ENCODE measurements at places on chromosomes 13 and 19.

- no peak for DNase-seq
Observed at GRCh38 chr13:49046002-49046401, 70.3 kb downstream of the FNDC3A start.

DNA sequence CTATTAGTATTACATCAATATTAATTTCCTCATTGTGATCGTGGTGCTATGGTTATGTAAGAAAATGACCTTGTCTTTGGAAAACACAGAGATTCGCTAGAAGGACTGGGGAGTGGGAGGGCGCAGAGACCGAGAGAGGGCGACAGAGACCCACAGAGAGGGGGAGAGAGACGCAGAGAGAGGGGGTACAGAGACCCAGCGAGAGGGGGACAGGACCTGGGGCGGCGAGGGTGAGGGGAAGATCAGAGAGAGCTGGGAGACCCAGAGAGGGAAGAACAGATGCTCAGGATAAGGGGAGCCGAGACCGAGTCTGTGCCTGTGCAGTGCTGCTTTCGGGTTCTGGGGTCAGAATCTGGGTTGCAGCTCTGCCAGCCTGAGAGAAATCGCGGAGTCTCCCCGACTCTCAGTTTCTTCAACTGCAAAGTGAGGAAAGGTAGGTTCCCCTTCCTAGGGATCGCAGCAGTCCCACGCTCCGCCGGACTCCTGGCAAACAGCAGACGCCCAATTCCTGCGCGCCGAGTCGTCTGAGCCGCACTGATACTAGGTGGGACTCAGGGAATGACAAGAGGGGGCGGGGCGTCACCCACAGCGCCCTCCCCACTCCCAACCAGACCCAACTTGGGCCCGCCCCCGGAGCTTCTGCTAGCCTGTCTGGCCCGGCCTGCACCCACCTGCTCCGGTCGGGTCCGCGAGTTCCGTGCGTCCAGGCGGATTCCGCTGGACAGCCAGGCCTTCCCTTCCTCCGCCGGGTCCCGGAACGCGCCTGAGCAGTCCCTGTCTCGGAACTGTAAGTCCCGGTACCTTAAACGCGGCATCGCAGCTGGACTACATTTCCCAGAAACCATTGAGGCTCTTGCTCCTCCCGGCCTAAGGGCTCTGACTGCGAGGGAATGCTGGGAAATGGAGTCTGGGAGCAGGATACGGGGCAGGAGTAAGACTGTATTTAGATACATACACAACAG, 15.3 kb downstream of the IZUMO2 start:
- DNase-seq: peak; percentile 66

DNA sequence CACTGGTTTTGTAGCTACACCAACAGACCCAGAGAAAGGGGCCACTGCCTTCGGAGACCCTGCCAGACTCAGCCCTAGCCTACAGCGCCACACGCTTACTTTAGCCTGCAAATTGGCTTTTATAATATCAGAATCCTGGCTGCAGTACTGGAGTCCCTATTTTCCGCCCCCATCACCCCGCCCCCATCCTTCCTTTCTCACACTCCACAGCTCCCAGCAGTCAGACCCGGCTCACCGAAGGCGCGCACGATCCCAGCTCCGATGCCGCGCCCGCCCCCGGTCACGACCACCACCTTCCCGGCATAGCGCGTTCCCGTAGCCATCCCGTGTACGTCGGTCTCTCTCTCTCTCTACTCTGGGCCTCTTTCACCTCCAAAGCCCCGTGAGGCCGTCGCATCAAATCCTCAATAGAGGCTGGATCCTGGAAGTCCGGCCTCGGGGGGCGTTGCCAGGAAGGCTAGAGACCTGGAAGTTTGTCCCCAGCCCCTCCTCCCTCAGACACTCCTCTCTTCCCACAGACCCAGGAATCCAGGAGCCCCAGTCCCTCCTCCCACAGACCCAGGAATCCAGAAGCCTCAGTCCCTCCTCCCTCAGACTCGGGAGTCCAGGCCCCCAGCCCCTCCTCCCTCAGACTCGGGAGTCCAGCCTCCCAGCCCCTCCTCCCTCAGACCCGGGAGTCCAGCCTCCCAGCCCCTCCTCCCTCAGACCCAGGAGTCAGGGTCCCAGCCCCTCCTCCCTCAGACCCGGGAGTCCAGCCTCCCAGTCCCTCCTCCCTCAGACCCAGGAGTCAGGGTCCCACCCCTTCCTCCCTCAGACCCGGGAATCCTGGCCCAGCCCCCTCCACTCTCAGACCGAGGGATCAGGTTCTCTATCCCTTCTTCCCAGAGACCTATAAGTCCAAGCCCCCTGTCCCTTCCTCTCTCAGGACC, at the start of gene HSD17B14:
Gene HSD17B14, minus strand, starts transcription at position 403 of the 929 bp plus-strand sequence. Its CDS starts 80 bp downstream, at position 323.
- peak; percentile 41 for DNase-seq

DNA sequence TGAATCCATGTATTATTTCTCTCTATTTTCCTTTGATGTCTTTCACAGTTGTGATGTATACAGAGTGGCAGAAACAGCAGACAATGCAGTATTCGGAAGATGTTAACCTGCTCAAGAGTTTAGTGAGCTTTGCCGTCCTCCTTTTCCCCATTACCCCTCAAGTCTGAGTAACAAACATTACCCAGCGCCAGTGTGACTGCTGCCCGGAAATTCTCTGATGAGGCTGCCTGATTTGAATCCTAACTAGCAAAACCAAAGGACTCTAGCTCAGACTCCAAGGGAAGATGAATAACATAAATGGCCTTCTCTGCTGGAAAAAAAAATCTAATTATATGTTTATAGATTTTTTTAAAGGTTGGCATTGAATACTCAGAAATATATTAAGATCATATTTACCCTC, 247.3 kb upstream of the SOX21 start:
- DNase-seq: no peak

- DNase-seq: peak; percentile 81
Observed at GRCh38 chr13:42110410-42111155, 62.1 kb downstream of the DGKH start.

DNA sequence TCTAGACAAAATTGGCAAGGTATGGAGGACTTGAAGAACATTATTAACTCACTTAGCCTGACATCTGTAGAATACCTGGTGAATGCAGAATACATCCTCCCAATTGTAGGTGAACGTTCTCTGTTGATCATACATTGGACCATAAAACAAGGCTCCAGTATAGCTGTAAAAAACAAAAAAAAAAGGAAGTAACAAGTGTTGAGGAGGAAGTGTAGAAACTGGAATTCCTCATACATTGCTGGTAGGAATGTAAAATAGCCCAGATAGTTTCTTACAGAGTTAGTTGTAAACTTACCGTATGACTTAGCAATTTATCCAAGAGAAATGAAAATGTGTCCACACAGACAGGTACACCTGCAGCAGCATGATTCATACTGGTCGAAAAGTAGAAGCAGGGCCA, 44.8 kb downstream of the TSSK6 start:
- DNase-seq: no peak

- no peak for DNase-seq
Observed at GRCh38 chr19:35223084-35223790, 5.3 kb downstream of the FAM187B start.

DNA sequence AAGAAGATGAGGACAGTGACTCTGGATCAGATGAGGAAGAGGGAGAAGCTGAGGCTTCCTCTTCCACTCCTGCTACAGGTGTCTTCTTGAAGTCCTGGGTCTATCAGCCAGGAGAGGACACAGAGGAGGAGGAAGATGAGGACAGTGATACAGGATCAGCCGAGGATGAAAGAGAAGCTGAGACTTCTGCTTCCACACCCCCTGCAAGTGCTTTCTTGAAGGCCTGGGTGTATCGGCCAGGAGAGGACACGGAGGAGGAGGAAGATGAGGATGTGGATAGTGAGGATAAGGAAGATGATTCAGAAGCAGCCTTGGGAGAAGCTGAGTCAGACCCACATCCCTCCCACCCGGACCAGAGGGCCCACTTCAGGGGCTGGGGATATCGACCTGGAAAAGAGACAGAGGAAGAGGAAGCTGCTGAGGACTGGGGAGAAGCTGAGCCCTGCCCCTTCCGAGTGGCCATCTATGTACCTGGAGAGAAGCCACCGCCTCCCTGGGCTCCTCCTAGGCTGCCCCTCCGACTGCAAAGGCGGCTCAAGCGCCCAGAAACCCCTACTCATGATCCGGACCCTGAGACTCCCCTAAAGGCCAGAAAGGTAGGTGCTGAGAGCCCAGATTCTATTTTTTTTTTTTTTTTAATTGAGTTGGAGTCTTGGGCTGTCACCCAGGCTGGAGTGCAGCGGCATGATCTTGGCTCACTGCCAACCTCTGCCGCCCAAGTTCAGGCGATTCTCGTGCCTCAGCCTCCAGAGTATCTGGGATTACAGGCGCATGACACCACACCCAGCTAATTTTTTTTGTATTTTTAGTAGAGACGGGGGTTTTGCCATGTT, 2.3 kb downstream of the PPP1R15A start:
- DNase-seq: peak; percentile 9

- no peak for DNase-seq
Observed at GRCh38 chr13:75137911-75138571, 343.9 kb downstream of the TBC1D4 start.

GRCh38 chr19:17215127-17215971, at the start of gene USE1:
Gene USE1 (plus strand): TSS chr19:17215357. CDS start chr19:17215406, 49 bp downstream.
- DNase-seq: peak; percentile 83

GRCh38 chr19:28449803-28450202, 763.1 kb downstream of the UQCRFS1 start:
- no peak for DNase-seq

GRCh38 chr19:30305346-30306060, 66.7 kb upstream of the ZNF536 start:
- DNase-seq: no peak

GRCh38 chr13:44905556-44905955, 83.7 kb downstream of the NUFIP1 start:
- no peak for DNase-seq

DNA sequence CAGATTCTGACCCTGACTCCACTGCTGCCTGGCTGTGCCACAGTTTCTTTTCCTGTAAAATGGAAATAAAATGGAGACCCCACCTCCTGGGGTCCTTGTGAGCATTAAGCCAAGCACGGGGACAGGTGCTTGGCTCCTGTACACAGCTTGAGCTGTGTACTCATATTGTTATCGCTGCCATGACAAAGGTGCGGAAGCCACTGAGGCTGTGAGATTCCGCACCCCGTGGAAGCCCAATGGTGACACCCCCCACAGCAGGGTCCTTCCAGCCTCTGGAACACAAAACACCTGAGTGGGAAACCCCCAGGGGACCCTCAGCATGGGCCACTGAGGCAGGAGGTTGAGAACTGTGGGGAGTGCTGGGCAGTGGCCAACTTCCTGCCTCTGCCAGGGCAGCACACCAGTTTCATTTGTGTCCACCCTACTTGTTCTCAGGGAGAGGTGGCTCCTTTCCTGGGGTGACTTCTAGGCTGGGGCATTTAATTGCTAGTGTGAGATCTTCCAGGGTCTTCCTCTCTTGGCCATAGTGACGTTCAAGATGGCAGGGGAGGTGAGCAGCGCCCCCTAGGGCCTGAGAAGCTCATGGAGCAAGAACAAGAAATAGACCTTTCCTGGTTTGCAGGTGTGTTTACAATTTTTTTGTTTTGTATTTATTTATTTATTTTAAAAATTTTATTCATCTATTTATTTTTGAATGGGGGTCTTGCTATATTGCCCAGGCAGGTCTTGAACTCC, 5.4 kb upstream of the JSRP1 start:
- peak; percentile 7 for DNase-seq

- no peak for DNase-seq
Observed at GRCh38 chr13:86581706-86582105, 782.5 kb upstream of the SLITRK6 start.

- no peak for DNase-seq
Observed at GRCh38 chr19:49786376-49786820, 19.6 kb downstream of the AP2A1 start.

DNA sequence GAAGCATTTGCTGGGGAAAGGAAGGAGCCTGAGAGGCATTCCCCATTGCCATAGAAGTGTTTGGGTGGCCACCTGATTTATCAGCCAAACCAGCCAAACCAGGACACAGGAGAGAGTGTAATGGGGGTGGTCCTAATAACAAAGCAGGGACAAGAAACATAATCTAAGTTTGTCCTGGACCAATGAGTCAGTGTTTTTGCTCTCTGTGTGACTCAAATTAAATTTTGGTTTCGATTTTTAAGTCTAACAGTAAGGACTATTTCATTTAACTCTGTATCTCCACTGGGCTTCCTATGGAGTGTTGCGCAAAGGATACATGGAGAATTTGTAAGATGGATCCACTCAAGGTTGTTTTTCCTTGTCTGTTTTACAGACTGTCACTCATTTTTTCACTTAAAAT, 19.5 kb upstream of the TRPC4 start:
- no peak for DNase-seq

- no peak for DNase-seq
Observed at GRCh38 chr13:112874751-112875300, 94.2 kb upstream of the MCF2L start.

GRCh38 chr13:32407854-32408253, 20.1 kb downstream of the N4BP2L1 start:
- no peak for DNase-seq

GRCh38 chr13:52405767-52406494, at the start of gene THSD1:
Gene THSD1 (minus strand): TSS chr13:52406172. CDS start chr13:52402600, 3,572 bp downstream.
- no peak for DNase-seq

DNA sequence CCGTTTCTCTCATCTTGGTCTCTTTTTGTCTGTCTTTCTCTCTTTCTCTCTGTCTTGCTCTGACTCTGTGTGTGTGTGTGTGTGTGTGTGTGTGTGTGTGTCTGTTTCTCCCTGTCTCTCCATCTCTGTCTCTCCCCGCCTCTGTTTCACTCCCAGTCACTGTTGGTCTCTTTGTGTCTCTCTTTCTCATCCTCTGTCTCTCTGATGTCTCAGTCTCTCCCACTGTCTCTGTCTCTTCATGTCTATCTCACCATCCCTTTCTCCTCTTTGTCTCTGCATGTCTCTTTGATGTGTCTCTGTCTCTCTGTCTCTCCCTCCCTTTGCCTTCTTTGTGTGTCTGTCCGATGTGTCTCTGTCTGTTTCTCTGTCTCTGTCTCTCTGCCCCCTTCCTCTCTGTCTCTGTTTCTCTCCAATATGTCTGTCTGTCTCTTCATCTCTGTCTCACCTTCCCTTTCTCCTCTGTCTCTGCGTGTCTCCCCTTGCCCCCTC, 2.5 kb downstream of the NFIC start:
- DNase-seq: no peak

DNA sequence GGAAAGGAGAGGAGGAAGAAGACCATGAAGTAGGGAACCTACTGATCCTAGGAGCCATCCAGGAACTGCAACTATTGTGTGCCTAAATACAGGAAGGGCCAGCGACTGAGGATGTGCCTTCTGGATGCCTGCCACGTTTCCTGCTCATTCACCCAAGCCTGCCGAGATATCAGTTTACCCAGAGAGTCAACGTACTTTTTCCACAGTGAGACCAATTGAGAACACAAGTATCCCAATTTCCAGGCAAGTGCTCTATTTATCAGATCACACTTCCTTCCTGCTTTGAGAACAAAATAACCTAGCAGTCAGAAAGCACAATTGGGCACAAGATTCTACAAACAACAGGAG, 122.4 kb downstream of the AKAP11 start:
- no peak for DNase-seq

DNA sequence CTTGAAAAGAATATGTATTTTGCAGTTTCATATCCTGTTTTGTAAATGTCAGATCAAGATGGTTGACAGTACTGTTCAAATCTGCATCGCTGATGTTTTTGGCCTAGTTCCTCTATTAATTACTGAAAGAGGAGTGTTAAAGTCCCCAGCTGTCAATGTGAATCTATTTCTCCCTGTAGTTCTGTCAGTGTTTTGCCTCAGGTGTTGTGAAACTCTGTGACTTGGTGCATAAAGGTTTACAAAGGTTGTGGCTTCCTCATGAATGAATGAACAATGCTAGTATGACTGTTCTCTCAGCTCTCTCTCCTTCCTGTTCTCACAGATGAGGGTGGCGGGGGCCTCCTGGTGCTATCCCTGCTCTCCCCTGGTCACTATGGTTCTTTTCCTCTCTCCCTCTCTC, 142.4 kb downstream of the MYCBP2 start:
- no peak for DNase-seq

- no peak for DNase-seq
Observed at GRCh38 chr19:46076031-46076880, 35.5 kb upstream of the IGFL4 start.

Measured in NCI-H1694 (cell line).